ENCODE measurements at places on chromosomes 6 and 20.

DNA sequence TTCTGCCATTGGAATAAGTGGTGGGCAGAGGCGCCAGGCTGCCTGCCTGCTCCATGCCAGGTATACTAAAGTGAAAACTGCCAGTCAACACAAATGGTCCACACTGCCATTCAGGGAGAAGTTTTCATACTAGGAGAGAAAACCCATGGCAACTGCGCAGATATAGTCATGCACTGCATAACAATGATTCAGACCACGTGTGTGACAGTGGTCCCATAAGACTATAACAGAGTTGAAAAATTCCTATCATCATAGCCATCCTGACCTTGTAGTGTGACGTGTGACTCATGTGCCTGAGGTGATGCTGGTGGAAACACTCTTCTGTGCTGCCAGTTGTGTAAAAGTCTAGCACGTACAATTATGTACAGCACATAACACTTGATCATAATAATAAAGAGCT, 25.1 kb downstream of the ZC3H12D start:
- no peak for DNase-seq

DNA sequence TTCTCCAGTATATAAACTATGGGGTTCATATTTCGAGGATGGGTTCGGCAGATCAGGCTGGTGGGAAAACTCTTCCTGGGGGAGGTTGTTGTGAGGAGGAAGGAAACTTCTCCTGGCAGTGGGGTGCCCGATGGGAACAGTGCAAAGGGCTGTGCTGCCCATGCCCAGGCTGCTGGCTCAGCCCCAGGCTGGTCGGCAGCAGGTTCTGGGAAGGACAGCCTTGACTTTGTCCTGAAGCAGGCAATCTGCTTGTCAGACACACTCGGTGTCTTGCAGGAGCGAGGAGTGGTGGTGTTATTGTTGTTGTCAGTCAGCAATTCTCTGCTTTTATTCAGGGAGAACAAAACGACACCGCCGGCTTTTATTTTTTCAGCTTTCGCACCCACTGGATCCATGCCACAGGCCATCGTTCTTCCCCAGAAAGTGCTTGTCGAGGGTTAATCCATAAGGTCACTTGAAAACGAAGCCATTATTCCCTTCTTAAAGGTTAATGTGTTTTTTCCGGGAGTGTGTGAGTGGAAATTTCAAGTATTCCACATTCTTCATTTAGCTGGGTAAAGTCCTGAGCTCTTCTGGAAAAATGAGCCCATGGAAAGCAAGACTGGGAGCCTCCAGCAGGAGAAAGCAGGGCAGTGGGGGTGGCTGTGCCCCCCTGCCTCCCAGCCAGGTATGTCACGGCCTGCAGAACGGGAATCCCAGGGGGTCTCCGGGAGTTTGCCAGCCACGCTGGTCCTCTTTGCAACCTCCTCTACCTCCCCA, 57.0 kb upstream of the STX16 start:
- DNase-seq, result no peak

DNA sequence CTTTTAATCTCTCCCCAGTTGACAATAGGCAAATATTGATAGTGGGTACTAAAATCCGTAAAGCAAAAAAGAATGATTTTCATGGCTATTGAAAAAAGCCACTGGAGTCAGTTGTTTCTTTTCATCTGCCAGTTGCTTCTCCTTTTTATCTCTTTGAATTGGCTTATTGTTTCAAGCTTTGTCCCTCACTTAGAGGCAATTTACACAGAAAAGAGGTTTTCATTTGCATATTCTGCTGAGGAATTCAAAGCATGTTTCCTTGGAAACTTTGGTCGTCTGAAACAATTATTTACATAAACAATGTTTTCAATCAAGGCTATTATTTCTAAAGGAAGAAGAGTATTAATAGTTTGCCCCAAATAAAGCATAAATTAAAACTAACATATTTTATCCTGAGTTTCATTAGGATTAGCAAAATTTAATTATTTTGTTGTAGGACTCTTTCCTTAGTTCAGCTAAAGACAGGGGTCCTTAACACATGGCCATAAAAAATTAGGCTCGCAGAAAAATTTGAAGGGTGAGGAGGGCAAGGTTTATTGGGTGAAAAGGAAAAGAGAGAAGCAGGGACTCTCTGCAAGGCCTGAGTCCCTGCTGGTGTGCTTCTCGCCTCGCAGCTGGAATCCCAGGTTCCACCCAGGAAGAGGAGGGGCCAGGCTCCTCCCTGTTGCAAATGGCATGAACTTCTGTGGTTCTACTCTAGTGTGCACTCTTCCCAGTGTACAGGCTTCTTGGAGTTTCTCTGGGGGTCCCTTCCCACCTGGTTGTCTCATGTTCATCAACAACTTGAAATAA, 138.8 kb upstream of the LAMA2 start:
- DNase-seq, result no peak

- no peak for DNase-seq
Observed at GRCh38 chr6:53587291-53587690, 42.4 kb upstream of the GCLC start.

GRCh38 chr20:51424270-51425117, 118.0 kb downstream of the NFATC2 start:
- DNase-seq, result no peak

- peak; percentile 86 for DNase-seq
Observed at GRCh38 chr20:44736170-44737021, 9.3 kb upstream of the KCNK15 start.

GRCh38 chr6:116409756-116410155, 39.0 kb downstream of the DSE start:
- DNase-seq, result no peak

DNA sequence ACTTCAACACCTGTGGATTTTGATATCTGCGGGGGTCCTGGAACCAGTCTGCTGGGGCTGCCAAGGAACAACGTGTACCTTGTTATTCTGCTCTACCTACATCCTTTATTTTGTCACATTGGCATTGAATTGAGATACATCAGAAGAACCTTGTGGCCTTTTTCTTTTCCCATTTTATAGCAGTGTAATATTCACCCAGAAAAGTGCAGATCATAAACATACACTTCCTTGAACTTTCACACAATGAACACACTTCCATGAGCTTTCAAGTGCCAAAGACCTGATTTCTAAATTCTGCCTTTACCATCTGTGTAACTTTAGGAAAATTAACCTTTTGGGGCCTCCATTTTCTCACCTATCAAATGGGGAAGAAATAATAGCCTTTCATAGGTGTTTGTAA, 29.9 kb upstream of the RREB1 start:
- DNase-seq, result no peak

DNA sequence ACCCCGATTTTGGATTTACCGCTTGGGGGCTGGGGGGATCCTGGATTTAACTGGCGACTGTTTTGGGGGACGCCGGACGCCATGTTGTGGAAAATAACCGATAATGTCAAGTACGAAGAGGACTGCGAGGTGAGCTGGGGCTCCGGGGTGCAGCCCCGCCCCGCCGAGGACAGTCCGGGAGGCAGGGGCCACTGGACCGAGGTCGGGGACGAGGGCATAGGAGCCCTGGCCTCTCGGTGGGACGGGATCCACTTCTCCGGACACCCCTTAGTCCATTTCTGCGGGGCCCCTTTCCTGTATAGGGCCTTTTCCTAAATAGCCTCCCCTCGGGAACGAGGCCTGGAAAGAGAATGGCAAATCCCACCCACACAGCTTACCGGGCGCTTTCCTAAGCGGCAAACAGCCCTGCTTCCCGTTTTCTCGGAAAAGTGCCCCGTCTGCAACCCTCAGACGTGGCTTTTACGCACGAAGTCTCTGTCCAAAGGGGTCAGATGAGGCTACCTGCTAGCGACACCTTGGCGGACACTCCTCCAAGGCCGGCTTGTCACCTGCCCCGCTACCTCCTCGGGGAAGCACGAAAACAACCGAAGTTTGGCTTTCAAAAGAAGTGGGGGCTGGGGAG, 469 bp downstream of the TFAP2C start:
- no peak for DNase-seq

GRCh38 chr6:132298344-132298949, 102.8 kb downstream of the MOXD1 start:
- no peak for DNase-seq

DNA sequence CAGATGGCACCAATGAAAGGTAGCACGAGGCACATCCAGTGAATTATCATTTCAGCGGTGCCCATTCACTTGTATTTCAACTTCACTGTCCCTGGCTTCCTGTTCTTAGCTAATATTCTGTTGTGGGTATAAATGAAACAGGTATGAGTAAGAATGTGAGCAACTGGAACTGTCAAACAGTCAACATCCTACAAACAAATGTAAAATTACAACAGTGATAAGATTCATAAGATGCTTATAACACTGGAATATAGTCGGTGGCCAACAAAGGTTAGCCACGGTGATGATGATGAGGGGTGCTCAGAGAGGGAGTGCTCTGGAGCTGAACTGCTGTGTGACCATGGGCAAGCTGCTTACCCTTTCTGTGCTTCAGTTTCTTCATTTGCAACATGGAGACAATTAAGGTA, 74.9 kb upstream of the TOX2 start:
- no peak for DNase-seq

GRCh38 chr6:139776041-139776440, 401.6 kb upstream of the CITED2 start:
- no peak for DNase-seq

- no peak for DNase-seq
Observed at GRCh38 chr6:153357391-153357790, 226.3 kb upstream of the RGS17 start.

DNA sequence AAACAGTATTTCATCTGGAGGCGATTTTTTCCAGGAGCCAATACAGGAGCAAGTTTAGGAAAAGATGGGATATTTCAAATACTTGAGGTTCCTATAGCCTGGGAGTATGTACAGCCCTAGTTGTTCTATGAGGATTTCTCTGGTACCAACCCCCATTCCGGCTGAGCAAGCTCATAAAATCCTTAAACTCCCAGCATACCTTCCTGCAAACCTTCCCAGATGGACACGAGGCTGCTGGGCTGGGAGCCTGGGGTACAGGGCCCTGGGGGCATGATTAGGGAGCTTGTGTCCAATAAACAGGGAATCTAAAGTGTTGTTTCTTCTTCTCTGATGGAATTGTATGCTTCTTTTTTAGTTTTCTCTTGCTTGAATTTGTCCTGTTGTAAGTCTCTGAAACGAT, 1.5 kb downstream of the PRRC2A start:
- no peak for DNase-seq

DNA sequence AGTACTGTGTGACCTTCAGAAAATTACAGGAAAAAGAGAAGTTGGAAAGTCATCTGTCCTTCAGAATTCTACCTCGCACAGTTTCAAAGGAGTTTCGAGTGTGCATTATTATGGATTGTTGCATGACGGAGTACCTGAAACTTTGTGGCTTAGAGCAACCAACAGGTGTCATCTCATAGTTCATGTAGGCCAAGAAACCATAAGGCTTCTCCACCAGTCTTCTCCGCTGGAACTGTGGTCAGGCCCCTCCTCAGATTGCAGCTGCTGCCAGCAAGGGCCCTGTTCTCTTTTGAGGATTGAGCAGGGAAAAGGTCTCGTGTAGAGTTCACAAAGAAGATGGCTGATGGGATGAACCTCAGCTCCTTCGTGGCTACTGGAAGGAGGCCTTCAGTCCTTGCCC, 151.2 kb upstream of the THBS2 start:
- DNase-seq, result no peak

GRCh38 chr20:4153251-4153650, 137.9 kb upstream of the RNF24 start:
- no peak for DNase-seq

- no peak for DNase-seq
Observed at GRCh38 chr6:29943053-29943966, 978 bp downstream of the HLA-A start.
